ENCODE measurements at places on chromosomes 2 and 18.

- no peak for DNase-seq
These were observed 83.5 kb downstream of the DNAH7 start for GRCh38 chr2:195984923-195985726.

GRCh38 chr2:5908071-5908470 lies 215.9 kb downstream of the SOX11 start:
- no peak for DNase-seq

- no peak for DNase-seq
These were observed 43.1 kb upstream of the GPR155 start for GRCh38 chr2:174529916-174530315.

DNA sequence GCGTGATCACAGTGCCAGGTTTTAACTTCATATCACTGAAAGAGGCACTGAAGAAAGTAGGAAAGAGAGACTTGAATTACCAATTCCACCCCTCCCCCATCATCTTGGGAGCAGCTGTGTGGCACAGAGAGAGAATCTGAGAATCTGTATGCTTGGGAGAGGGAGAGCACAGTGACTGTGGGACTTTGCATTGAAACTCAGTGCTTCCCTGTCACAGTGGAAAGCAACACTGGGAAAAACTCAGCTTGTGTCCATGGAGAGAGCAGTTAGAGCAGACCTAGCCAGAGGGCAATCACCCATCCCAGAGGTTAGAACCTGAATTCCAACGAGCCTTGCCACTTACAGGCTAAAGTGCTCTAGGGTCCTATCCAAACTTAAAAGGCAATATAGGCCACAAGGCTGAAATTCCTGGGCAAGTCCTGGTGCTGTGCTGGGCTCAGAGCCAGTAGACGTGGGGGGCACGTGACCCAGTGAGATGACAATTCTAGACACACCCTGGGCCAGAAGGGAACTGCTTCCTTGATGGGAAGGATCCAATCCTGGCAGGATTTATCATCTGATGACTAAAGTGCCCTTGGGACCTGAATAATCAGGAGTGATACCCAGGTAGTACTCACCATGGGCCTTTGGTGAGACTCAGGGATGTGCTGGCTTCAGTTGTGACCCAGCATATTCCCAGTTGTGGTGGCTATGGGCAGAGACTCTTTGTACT lies 15.5 kb upstream of the ABCB11 start:
- DNase-seq: no peak

DNA sequence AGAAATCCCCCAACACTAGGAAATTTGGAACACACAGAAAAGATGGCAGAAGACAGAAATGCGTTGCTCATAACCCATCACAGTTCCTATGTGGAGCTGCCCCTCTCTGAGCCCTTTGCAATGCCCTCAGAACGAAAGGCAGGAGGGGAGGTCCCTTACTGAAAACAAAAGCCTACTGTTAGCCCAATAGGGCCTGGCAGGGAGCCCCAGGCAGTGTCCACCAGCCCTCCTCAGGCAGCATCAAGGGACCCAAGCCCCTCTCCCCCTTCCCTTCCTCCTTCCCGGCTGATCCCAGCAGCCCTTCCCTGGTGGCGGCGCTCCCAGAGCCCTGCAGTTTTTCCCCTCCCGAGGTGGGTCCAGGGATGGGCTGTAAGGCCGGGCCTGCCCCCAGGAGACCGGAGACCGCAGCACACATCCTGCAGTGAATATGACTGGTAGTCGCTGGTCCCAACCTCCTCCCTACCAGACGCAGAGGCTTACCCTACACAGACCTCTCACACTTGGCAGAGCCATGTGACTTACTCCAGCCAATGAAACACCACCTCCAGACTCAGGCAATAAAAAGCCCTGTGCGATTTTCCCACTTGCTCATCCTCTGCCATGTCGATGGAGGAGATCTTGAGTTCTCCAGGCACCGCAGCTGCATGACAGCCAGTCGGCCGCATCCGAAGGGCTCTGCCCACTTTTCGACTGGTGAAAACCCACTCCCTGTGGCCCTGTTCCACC lies 19.4 kb upstream of the DUSP2 start:
- DNase-seq: no peak

DNA sequence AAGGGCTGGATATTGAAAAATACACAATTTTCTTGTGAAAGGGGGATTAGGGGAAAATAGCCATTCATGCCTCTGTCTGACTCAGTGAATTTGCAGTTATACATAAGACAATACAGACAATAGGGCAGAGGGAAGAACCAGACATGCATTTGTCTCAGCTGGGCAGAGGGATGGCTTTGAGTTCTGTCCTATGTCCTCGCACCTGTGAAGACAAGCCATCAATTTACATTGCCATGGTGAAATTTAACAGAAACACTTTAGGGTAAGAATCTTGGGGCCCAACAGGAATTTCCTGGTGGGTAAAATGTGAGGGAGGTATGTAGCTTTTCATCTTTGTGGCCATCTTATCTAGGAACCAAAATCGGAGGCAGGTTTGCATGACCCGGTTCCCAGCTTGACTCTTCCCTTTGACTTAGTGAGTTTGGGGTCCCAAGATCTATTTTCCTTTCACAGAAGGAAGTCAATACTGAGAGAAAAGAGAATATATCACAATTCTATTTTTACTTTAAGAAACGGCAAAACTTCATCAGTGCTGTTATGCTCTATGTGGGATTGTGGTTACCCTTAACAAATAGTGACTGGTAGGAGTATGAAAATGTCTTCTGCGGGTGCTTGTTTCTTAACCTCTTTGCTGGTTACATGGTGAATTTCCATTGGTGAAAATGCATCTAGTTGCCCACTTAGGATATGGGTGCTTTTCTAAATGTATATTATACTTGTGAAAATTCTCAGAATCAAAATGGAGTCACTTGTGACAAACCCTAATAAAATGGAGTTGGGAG lies 221.8 kb downstream of the SPP2 start:
- no peak for DNase-seq

DNA sequence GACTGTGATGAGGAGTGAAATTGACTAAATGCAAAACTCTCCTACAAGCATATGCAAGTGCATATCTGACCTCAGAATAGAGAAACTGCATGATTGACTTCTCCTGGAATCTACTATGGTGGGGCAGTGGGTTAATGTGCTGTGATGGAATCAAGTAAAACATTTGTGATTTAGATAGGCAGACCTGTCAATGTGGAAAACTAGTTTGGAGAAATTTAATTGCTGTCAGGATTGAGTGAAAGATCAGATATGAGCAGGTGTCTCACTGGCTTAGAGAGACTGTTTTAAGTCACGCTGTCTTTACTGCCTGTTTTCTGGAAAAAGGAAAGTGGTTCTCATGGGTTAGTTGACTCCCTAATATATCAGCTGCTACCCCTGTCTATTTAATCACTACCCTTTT lies 881.0 kb upstream of the CNTNAP5 start:
- DNase-seq: no peak

- DNase-seq: no peak
These were observed 15.4 kb downstream of the IL1B start for GRCh38 chr2:112821142-112821541.

- no peak for DNase-seq
These were observed 45.4 kb upstream of the EHBP1 start for GRCh38 chr2:62660087-62660486.

DNA sequence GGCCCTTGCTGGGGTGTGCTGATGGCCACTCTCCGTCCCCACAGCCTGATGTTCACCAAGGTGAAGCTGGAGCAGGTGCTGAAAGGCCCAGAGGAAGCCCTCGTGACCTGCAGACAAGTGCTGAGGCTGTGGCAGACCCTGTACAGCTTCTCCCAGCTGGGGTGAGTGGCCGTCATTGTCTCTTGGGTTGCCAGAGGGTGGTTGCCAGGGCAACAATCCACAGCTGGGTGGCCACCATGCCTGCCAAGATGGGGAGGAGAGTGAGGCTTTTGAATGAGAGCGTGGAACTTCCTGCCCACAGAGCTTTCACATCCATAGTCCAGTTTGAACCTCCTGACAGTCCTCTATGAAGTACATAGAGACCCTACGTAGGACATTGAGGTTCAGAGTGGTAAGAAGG lies 108.8 kb downstream of the STPG4 start:
- no peak for DNase-seq

DNA sequence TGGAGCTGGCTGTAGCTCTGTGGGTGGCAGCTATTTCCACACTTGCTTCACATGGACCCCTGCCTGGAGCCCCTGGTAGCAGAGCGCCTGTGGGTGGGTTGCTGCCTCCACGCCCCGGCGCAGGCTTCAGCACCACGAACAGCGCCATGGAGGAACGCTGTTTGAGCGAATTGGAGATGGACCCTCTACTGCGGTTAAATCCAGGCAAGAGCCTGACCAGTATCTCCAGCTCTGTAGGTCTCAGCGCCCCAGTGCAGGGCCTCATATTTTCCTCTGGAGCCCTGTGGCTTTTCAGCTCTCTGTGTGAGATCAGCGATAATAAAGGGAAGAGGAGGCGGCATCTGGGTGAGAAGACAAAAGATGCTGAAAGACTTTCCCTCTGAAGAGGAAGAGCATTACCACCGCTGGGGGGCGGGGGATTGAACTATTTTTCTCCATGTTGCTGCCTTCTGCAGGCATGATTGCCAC lies 12.0 kb downstream of the ONECUT2 start:
- peak; percentile 57 for DNase-seq

- no peak for DNase-seq
These were observed 58.4 kb downstream of the CTDP1 start for GRCh38 chr18:79738041-79738461.

- DNase-seq: no peak
These were observed 29.2 kb upstream of the MFF start for GRCh38 chr2:227295806-227296205.

GRCh38 chr2:232447638-232448303 lies 8.2 kb upstream of the ALPI start:
- no peak for DNase-seq

DNA sequence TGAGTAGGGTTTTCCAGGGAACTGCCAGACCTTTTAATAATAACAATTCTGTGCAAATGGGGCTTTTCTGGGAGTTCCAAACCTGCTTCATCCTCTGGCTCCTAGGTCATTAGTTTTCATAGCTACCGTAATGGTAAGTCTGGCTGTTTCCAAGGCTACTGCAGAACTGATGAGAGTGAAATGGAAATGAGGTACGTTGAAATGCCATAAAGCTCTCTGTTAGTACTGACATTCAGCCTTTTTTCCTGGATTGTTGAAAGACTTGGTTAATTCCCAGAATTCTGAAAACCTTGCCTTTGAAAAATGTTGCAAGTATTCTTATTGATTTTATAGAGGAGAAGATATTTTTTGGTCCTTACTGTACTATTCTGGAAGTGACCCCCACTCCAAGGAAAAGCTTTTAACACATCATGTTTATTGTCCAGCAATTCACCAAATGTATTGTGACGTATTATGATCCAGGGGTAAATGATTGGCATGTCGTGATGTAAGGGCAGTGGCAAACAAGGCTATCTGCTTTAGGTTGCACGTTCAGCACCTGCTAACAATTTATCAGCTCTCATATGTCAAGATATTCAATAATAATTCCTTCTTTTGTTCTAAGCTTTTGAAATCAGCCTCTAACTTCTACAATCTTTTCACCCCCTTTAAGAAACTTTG lies 767.0 kb upstream of the RAB6C start:
- no peak for DNase-seq

- DNase-seq: peak; percentile 30
These were observed 186.8 kb upstream of the FBXO11 start for GRCh38 chr2:48092846-48093803.

- DNase-seq: no peak
These were observed 35.4 kb downstream of the KCNG3 start for GRCh38 chr2:42458396-42458795.

- no peak for DNase-seq
These were observed 49.7 kb downstream of the SH2D6 start for GRCh38 chr2:85468096-85468703.

DNA sequence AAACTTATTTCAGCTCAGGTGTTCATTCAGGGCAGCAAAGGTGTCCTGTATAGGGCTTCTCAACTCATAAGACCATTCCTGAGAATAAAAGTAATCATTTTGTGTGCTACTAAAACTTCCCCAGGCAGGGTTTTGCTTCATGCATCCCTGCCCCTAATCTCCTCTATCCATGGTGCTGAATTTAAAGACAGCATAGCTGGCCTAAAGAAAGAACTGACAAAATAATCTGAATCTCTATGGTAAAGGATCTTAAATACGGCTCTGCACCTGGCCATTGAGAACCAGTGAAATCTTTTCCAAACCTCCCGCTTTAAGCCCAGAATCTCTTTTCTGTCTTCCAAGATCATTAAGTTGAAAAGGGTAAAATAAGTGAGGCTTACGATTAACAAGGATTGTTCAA lies 292.1 kb upstream of the KLHL29 start:
- DNase-seq: no peak

DNA sequence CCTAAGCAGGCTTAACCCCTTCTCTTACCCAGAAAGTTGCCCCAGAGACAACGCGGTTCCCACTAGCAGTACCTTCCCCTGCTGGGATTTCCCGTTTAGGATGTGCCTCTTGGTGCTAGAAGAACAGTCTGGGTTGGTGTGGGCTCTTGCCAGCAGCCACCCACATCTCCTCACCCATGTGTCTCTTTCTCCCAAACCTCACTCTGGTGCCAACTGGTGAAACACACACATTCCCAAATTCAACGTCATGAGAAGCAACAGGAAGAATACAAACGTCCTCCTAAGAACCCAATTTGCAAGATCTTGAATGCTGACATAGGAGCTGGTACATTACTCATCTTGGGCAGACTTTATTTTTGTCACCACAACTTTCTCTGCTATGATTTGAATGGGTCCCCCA lies 36.2 kb downstream of the DIPK1C start:
- DNase-seq: no peak

DNA sequence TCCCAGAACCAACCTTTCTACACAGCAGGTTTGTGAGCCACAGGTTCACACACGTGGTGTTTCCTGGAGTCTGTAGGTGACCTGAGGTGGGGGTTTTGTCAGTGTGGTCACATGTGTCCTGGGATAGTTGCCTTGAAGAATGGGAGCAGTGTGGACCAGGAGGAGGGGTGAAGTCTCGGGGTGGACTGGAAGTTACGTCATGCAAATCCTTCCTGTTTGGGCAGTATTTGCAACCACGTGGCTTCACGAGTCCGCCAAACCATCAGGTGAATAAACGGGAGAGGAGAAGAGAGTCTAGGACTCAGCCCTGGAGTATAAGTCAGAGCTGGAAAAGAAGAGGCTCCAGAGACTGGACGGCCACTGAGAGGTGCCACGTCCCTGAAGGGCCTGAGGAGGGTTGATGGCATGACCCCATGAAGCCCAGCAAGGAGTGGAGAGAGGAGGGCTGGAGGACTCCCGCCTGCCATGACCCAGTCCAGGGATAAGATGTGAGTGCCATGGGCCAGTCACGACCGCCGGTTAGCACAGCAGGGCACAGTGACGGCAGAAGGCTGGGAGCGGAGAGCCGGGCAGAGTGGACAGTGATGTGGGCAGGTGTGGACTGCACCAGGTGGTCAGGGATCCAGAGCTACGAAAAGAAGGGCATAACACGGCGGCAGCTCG lies 16.5 kb downstream of the LPIN1 start:
- DNase-seq: no peak

DNA sequence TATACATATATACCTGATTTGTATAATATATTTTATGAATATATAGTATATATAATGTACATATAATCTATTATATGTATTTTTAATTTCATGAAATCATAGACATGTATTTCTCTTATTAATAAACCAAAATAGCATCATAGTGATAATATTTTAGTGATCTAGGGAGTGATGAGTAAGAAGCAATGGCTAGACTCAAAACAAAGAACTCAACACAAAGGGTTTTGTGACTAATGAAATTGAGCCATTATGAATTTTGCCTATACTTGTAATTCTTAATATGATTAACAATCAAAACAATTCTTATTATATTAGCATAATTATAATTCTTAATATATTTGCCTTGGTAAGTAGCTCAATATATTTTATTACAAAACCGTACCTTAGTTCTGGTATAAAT lies 1614.1 kb upstream of the TMEFF2 start:
- DNase-seq: no peak

GRCh38 chr2:217887841-217888701 lies 114.7 kb downstream of the TNS1 start:
- DNase-seq: no peak

Data from foreskin fibroblast (primary cell).